ENCODE measurements at places on chromosomes 16 and 17.

- DNase-seq = no peak
Observed at GRCh38 chr16:79587296-79587695, 13.2 kb downstream of the MAF start.

GRCh38 chr16:22372882-22373661 lies 1.3 kb downstream of the CDR2 start:
- no peak for DNase-seq

- DNase-seq = no peak
Observed at GRCh38 chr17:2975469-2975958, 87.9 kb downstream of the OR1D5 start.

- DNase-seq = no peak
Observed at GRCh38 chr16:30533748-30534367, 800 bp downstream of the ZNF747 start.

DNA sequence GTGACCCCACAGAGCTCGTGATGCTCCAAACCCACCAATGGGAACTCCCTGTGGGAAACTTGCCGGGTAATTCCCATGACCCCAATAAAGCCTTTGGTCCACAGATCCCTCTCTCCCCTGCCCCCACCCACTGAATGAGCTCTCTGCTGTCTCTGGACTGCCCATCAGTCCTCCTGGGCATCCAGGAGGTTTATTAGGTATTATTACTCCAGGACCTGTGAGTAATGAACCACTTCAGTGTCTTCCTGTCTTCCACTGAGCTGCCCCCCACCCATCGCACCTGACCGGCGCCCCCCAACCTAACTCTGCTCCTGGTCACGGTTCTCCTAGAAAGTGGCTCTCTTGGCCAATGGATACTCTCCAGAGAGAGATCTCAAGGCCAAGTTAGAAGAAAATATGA lies 28.7 kb upstream of the DNAH17 start:
- no peak for DNase-seq

DNA sequence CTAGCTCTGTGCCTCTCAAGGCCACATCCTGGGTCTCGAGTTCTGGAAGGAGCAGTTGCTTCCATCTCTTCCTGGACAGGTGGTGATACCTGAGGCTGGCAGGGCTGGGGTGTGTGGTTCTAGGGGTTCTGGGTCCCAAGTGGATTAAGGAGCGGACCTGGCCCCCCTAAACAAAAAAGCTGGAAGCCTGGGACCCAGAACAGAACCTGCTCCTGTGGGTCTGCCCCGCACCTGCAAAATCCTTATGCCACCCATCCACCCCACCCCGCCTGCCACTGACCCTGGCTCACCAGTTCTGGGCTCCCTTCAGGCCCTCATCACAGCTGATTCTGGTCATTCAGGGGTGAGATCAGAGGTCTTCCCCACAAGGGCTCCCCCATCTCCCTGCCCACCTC lies 44.8 kb downstream of the ADCY7 start:
- DNase-seq = peak; percentile 62

DNA sequence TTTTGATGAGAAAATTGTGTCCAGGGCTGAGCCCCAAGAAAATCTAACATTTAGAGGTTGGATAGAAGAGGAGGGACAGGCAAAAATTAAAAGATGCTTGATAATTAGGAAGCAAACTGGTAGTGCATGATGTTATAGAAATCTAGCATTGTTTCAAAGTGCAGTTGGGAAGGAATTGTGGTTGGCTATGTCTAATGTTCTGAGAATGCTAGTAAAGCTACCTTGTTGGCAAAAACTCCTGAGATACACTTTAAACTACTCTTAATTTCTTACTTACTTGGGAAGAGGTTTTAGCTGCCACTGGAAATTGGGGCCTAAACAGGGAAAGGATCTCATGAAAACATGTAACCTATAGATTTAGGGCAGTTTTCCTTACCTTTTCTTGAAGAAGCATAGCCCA lies 48.3 kb downstream of the MAP2K4 start:
- DNase-seq = no peak

- no peak for DNase-seq
Observed at GRCh38 chr16:84875846-84876245, 56.1 kb downstream of the CRISPLD2 start.

DNA sequence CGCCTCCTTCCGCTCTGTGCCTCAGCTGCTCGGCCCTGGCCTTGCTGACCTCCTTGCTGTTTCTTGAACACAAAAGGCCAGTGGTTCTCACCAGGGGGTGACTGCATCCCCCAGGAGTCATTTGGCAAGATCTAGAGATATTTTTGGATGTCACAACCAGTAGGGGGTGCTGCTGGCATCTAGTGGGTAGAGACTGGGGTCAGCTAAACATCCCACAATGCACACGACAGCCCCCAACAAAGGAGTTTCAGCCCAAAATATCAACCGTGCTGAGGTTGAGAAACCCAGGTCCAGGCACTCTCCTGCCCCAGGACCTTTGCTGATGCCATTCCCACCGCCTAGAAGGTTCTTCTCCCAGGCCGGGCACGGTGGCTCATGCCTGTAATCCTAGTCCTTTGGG lies 39.7 kb downstream of the ABCC6 start:
- DNase-seq = no peak

DNA sequence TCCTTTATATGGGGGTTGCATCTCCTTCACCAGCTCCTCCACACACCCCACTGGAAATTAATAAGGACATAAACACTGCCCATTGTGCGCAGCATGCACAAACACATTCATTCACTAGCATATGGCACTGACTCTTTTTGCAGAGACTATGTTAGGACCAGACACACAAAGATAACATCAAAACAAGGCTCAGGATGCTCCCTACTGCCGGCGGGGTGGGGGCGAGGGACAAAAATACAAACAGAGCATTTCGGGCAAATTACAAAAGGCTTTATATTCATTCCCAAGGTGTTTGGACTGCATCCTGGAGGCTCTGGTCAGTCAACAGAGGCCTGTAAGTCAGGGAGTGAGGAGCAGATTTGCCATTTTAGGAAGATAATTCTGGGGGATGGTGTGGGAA lies 299.7 kb downstream of the SLC39A11 start:
- DNase-seq = no peak

- DNase-seq = no peak
Observed at GRCh38 chr17:58416937-58417299, 416 bp downstream of the RNF43 start.

DNA sequence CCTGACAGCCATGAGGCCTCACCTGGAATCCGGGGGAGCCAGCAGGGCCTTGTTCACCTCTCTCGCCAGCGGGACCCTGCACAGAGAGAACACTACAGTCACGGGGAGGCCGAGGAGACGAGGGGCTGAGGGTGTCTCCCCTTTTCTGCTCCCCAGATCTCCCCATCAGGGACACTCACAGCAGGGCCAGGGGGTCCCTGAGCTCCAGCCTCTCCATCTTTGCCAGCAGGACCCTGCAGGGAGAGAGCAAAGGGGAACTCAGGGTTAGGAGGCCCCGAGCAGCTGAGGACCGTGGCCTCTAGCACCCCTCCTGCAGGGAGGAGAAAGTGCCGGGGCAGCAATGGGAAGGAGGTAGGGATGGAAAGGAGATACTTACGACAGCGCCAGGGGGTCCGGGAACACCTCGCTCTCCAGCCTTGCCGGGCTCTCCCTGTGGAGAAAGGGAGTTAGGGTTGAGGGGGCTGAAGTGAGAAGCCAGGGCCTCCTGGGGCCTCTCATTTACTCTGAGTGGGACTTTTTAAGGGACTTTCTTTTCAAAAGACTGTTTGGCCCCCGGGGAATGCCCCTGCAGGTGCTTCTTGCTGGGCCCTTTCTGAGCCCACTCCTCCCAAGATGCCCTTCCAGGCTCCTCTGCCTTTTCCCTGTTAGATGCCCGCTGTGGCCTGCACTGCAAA lies 8.7 kb downstream of the COL1A1 start:
- DNase-seq = no peak

- no peak for DNase-seq
Observed at GRCh38 chr16:4578961-4579530, 22.9 kb downstream of the C16orf96 start.

Data from tibial artery (tissue), 4 donors.